ENCODE measurements at places on chromosomes 4 and X.

DNA sequence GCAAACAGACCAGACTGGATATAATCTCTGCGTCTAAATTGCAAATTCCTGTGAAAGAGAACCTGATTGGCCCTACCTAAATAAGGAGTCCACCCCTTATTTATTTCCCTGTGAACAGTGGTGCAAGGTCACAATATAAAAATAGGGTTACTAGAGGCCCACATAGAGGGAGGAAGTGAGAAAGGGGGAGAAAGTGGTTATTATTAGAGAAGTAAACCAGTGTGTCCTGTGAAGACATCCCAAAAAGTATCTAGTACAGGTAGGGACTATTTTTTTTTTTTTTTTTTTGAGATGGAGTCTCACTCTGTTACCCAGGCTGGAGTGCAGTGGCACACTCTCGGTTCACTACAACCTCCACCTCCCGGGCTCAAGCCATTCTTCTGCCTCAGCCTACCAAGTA is 15.0 kb upstream of the FRYL start:
- no peak for DNase-seq

GRCh38 chr4:168259096-168259495 is 59.5 kb downstream of the DDX60 start:
- DNase-seq: no peak

DNA sequence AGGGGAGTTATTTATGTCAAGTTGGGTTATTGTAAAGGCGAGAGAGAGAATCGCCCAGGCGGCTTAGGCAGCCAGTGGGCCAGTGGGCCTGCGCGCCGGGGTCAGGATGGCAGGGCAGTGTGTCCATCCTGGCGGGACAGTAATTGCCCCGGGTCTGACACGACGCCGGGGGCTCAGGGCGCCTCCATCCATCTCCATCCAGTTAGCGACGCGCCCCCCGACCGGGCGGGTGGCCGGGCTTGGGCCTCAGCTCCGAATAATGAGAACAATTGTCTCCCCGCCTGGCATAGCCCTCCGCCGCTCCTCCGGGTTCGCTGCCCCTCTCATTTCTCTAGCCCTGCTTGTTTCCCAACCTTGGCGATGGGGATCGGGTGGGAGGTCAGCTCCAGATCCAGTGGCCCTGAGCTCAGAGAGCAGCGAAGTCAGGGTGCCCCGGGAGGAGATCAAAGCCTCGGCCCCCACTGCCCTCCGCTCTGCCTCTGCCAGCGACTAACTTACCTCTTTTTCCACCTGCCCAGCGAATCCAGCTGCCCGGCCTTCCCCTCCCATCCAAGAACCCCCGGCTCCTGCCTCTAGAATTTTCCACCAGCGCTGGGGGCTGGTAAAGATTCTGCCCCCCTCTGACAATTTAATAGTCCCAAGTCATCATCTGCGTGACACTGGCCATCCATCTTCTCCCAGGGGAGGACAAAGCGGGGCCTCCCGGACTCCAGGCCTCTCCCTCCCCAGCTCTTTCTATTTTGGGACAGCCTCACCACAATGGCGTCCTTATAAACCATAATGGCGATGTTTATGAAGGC is 56.9 kb upstream of the TMEM33 start:
- no peak for DNase-seq

DNA sequence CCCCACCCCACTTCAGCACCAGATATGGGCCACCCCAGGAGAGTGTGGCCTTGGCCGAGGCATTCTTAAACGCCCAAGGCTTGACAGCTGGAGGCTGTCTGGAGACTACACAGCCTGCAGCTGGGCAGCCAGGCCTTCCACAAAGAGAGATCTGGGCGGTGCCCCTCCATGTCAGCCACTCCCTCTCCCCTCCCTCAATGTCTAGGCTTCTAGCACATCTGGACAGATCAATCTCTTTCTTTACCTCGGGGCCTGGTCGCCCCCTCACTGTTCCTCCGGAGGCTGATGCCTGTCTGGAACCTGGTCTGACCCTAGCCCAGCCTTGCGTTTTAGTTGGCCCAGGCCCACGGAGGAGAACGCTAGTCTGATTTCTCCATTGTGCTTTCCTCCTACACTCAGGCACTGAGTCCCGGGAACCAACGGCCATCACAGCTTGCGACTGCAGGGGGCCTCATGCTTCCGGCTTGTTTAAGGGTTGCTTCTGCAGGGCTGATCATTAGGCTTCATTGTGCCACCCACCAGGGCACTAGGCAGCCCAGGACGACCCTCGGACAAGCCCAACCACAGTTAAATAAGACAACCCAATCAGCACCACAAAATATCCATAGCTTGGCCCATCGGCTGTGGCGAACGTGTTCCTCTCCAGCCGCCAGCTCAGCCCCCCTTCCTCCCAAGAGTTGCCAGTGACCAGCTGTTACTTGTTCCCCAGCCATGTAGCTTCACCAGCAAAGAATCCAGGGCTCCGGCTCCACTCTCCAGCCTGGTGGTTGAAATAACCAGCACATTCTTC is 200.6 kb downstream of the BCOR start:
- peak; percentile 83 for DNase-seq

- no peak for DNase-seq
These were observed 109.5 kb downstream of the ADGRL3 start for GRCh38 chr4:61309616-61310015.

DNA sequence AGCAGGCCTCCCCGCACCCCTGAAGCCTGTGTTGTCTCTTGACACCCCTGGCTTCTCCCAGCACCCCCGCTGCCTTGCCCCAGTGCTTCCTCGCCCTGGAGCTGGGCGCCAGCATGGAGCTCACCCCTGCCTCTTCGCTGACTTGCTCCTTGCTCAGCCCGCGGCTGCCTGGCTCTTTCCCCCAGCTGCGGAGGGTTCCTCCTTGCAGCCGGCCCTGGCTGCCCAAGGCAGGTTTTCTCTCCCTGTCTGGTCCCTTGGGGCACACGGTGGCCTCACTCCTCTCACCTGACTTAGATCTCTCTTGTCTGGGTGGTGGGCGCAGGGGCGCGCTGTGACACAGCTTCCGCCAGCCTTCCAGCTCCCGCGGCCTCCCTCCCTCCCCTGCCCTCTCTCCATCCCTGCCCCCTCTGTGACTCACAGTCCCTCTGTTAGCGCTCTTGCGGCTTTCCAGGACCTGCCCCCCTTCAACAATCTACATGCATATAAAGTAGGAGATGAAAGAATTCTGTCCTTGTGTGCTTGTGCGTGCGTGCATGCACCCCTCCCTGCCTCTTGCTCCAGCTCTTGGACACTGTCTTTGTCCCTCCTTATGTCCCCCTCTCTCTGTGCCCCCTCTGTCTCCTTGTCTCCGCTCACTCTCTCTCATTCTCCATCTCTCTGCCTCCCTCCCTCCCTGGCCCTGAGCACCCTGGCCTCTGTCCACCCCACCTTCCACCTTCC is 2.2 kb downstream of the PLXNB3 start:
- DNase-seq: peak; percentile 75

GRCh38 chr4:37740546-37740945 is 54.4 kb upstream of the RELL1 start:
- no peak for DNase-seq

GRCh38 chr4:189124149-189124758 is 816.4 kb upstream of the FRG1 start:
- DNase-seq: peak; percentile 22

DNA sequence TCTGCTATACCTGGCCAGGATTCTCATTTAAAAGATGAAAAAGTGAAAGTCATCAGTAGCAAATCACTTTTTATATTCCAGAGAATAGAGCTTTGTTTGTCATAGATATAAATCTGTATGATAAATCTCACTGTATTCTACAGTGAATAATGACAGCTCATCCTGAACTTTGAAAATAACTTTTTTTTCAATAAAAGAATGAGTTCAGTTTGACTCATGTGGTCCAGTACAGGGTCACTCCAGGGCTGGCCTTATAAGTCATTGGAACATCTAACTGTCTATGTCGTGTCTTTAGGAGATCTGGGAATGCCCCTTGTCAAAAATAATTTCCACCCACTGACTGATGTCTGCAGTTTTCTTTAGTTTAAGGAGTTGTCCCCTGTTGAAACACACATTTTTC is 18.5 kb upstream of the CXCL8 start:
- peak; percentile 69 for DNase-seq

DNA sequence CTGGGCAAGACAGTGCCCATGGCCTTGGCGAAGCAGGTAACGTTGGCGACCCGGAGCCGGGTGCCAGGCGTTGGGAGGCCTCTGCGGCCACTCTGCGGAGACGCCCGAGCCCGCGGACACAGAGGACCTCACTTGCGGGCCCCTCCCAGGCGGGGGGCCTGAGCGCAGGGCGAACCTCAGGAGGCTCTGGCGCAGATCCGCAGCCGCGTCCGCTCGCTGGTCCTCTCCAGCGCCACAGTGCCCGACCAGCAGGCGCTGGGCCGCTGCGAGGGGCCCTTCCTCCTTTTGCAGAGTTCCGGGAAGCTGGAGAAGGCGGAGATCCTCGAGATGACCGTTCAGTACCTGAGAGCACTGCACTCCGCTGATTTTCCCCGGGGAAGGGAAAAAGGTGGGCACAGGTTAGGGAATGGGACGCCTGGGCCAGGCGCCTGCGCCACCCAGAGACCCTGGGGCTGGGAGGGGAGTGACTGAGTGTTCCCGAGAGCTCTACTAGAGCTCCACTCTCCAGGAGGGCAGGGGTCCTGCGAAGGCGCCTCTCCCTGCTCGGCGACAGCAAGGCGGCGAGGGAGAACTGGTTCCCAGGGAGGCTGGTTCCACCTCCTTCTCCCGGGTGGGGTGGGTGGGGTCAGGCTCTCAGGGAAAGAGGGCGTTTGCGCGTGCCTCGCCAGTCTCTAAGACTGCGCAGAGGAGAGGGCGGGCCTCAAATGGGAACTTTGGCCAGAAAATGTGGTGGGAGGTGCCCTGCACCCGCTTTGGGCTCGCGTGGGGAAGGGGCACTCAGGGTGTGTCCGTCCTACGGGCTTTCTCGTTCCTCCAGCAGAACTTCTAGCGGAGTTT is 1.4 kb downstream of the HELT start:
- no peak for DNase-seq

DNA sequence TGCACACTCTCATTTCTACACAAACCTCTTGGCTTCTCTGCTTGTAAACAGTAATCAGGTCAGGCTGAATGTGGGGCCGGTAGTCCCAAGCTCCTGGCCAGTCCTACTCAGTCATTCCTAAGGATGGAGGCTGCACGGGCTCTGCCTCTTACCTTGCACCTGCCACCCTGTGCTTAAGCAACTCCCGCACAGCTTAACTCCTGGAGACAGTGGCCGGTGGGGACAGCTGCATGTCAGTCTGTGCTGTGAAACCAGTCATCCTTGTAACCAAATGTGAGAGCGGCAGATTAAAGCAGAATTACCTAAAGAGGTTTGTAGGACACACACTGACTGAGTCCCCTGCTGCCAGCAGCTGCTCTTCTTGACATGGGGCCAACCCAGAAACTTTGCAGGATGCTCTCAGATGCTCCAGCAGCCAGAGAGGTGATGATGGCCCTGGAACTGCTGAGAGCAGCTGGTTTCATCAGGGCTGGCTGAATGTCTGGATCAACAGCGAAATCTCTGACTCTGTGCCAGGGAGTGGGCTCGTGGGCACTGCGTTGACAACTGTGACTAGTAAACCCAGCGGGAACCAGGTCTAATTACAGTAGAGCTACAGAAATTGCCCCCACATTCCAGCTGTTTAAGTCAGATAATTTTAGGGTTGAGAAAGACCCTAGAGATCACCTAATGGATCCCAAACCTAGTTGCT is 123.7 kb downstream of the ANAPC4 start:
- DNase-seq: no peak

DNA sequence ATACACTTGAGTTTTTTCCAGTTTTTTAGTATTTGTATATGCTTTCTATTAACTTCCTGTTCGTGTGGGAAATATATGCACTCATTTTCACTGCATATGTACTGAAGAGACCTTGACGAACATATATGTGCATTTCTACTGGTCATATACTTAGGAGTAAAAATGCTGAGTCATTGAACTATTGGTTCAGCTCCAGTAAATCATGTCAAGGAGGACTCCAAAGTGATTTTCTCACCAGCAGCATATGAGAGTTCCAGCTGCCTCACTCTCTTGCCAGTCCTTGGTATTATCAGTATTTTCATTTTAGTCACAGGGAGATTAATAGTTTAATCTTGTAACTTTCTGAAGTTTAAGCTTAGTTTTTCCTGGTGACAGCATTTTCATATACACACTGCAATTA is 2750.2 kb downstream of the ARAP2 start:
- peak; percentile 5 for DNase-seq

Measured in RPMI7951 (cell line).